ENCODE measurements at places on chromosomes 7 and 10. TPM values are rescaled to one million over a fixed set of nuclear protein-coding genes. Genes with fewer than 3 reads are reported as not detected.

DNA sequence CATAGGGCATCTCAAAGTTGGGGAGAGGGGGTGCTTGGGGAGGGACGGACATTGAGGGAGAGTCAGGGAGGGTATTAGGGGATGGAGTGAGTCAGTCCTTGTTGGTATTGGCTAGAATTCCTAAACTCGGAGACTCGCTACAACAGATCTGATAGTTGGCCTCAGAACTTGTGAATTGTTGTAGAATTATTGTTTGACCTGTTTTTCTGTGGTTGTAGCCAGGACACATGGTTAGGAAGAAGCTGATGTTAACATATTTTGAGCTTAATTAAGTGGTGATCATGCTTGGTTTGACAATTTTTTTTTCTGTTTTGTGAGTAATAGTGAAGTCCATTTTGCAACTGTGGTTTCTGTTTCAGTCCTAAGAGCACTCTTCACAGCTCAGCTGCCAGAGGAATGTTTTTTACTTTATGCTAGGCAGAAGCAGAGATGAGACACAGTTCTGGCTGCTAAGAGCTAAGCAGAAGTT, 1190.3 kb upstream of the C7orf33 start:
- no peak overlapping the region for H3K4me3 ChIP-seq
- H3K4me1 ChIP-seq = no peaks in the 10 kb centered on the region
- no peaks in the 10 kb centered on the region for H3K36me3 ChIP-seq
- no peak for DNase-seq

SEC24C gene
- 44.8 TPM for total RNA-seq

A1CF gene
- total RNA-seq = not detected

ZDHHC6 gene
- 10.0 TPM for total RNA-seq

DNA sequence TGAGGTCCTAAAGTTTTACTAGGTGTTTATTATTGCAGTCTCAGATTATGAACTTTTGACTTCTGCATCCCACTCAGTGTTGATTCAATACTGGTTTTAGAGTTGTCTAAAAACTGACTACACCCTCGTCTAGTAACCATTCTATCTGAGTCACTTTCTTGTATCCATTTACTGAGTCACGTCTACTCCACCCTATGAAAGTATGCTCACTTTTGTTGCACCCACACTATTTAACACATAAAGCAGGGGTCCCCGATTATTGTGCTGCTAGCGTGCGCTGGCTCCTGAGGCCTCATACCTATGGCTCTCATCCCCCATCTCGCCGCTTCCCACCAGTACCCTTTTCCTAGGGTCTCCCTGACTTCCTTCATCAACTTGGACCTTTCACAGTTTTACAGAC, 2.0 kb downstream of the SAMD9 start:
- no peaks in the 10 kb centered on the region for H3K36me3 ChIP-seq
- H3K27ac ChIP-seq = no peak overlapping the region
- H3K4me3 ChIP-seq = no peak overlapping the region
- no peaks in the 10 kb centered on the region for H3K27me3 ChIP-seq
- no peak for DNase-seq

GRCh38 chr7:31553661-31554081, 39.8 kb downstream of the ITPRID1 start:
- H3K36me3 ChIP-seq = no peaks in the 10 kb centered on the region
- H3K4me3 ChIP-seq = no peak overlapping the region
- no peaks in the 10 kb centered on the region for H3K27me3 ChIP-seq
- no peak for DNase-seq
- H3K27ac ChIP-seq = no peak overlapping the region
- H3K4me1 ChIP-seq = no peaks in the 10 kb centered on the region

- H3K27me3 ChIP-seq = no peaks in the 10 kb centered on the region
- DNase-seq = peak; percentile 85
- H3K4me3 ChIP-seq = no peak overlapping the region
- peak overlapping the region; percentile 85 for H3K27ac ChIP-seq
- peaks cover 100% of the 10 kb centered on the region for H3K4me1 ChIP-seq
Measured at GRCh38 chr10:69335063-69335587, 56.8 kb downstream of the HK1 start.

Data from heart left ventricle (tissue), 16 donors.